ENCODE measurements at places on chromosomes 6 and 20.

DNA sequence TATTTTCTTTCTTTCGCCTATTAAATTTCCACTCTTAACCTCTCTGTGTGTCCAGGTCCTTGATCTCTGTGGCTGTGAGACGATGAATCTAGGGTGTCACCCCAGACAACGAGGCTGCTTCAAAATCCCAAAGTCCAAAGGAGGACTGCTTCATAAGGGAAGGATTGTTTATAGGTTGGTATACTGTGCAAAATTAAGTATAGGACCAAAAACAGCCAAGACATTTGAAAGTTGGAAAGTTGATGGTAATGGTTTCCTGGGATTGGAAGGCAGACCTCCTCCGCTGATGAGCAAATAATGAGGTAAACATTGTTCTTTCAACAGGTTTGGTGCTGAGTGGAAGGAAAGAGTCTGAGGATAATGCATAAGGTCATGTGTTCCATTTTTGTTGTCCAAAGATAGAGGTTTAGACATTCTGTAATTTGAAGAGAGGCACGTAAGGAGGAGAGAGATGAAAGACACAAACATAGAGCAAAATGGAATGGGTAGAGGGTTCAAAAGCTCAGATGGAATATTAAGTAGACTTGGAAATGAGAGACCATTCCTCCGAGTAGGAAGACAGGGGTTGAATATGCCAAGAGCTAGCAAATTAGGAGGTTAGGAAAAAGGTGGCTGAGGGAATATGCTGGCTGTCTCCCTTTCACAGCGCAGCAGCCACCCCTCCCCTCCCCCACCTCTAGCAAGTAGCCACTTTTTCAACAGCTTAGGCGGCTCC lies 24.8 kb downstream of the ZNF311 start:
- no peak for DNase-seq

DNA sequence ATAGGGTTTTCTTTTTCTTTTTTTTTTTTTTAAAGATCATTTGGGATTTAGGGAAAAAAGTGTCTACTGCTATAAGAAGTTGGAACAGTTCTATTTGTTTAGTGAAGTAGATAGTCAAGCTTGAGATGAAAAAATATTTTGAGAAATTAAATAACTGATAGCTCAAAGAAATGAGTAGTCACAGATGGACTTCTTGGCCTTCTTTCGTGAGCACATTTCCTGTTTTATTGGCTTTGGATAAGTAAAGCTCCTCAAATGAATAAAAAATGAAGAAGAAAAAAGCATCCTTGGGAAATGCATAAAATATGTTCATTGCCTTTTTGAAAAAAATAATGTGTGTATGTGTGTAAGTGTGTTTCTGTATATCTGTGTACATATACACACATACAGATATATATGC lies 515.9 kb downstream of the GRIK2 start:
- no peak for DNase-seq

GRCh38 chr6:143372199-143372882 lies 78.2 kb downstream of the ADAT2 start:
- DNase-seq, result no peak

GRCh38 chr6:34867484-34867883 lies 20.4 kb downstream of the TAF11 start:
- no peak for DNase-seq

GRCh38 chr6:124917769-124918168 lies 44.5 kb upstream of the RNF217 start:
- DNase-seq, result no peak

GRCh38 chr6:40620574-40621240 lies 33.5 kb upstream of the LRFN2 start:
- DNase-seq, result no peak

GRCh38 chr20:44195605-44196004 lies 8.6 kb upstream of the JPH2 start:
- no peak for DNase-seq

- no peak for DNase-seq
Measured at GRCh38 chr6:32107406-32107805, 1.7 kb downstream of the TNXB start.

DNA sequence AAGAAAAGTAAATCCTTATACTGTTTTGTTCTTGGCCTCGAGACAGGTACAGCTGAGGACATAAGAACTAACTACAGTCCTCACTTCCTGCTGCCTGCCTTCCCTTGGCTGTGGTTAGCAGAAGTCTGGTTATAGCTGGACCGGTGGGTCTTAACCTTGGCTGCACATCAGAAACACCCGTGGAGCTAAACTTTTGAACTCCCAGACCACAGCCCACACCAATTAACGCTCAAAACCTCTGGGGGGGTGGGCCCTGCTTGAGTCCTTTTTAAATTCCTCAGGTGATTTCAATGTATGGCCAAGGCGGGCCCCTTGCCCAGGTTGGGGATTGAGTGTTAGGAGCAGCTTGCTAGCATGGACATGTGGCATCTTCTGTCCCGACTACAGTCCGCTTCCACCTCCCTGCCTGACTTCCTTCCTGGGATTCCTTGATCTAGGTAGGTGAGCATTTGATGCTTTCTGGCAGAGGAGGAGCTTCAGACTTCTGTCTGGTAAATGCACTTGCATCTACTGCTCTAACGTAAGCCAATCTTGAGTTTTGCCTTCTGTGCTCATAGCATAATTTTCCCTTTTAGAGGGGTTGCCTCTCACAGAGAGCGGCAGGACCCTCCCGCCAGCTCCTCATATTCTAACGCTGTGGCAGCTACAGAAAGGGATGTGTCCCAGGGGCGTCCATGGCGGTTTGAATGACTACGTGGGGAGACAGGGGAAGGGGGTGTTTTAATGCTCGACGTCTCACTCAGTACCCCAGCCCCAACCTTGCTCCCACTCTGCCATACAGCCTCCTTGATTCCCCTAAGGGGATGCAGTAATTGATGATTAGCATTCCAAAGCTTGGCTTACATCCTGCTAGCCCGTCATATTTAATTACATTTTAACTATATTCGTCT lies 390.1 kb downstream of the ZFAND3 start:
- no peak for DNase-seq

DNA sequence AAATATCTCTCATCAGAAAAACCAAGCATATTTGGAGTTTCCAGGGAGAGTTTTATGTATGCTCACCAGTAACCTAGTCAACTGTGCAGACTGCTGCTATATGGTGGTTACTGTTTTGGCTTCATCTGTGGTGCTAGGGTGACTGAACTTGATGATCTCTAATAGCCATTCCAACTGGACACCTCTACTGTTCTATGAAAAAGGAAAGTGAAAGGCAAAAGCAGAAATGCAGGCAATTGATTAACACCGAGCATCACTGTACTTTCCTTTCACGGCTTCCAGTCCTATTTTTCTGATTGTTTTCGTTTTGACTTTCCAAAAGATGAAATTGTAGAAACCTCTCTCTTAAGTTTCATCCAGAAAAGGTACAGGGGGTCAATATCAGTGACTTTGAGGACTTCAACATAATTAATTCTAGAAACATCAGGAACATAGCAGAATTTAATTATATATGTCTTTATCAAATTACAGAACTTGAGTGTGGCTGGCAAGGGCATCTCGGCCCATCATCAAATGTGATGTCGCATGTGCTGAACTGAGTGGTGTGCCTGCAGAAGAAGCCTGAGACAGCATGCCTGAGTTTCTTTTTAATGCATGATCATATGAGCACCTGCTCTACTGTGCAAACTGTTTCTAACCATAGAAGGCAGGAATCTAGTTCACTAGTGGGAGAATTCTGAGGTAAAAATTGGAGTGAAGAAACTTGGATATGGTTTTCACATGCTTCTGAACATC lies 464.3 kb upstream of the FLRT3 start:
- no peak for DNase-seq

DNA sequence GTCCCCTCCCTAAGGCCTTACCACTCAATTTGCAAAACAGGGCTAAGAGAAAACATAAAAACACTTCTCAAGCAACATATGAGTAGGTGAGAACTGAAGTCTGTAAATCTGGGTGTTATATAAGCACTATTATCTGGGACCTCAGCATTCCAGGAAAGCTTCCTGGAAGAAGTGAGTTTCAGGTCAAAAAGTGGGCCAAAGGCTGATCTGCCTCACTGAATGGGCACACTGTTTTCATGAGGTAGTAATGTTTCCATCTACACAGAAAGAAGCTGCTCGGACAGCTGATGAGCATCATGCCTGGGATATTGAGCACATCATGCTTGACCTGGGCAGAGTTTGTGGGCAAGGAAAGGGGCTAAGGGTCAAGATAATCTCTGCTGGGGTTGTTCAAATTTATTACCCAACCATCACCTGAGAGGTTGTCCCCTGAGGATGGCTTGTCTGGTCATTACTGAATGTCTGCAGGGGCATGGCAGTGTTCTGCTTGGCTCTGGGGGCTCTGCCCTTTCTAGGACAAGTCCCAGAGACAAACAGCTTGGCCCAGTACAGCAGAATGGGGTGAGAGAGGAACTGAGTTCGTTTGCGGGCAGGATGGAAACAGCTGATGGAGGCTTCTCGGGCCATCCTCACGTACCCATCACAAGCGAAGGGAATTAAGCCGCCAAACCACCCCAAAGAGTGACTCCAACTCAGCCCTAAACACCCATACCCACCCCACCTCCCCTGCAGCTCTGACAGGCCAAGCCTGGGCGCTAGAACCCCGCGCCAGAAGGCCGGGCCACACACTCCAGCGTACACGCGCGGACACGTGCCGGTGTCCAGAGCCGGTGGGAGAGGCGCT lies 1.2 kb upstream of the SYNJ2 start:
- no peak for DNase-seq

DNA sequence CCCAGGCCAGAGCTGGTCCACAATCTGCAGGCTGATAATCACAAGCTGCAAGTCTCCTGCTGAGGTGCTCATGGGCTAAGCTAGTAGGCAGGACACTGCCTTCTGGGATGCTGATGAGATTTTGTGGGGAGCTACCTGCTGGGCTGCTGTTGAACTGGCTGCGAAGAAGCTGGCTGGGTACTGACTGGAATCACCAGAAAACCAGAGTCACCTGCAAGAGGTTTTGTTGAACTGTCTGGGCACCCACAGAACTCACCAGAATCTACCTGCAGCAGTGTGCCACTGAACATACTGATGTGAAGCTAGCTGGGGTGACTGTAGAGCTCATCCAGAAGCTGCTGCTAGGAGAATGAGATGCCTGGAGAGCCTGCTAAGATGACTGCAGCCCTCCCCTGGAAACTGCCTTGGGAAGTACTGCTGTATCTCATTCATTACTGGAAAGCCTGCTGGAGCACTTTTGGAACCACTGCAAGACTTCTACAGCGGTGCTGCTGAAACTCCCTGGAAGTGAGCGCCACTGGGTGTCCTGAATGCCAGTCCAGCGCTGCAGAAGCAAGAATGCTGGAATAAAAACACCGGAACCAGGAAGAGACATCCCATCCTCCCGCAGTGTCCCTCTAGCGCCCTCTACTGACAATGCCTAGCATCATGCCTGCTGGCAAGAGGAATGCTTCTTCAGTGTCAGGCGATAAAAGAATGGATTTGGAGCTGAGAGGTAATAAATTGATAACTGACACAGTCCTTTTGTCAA lies 64.9 kb upstream of the ARHGAP18 start:
- DNase-seq, result peak; percentile 21

- no peak for DNase-seq
Measured at GRCh38 chr6:28167068-28167467, 25.4 kb downstream of the ZKSCAN8 start.

DNA sequence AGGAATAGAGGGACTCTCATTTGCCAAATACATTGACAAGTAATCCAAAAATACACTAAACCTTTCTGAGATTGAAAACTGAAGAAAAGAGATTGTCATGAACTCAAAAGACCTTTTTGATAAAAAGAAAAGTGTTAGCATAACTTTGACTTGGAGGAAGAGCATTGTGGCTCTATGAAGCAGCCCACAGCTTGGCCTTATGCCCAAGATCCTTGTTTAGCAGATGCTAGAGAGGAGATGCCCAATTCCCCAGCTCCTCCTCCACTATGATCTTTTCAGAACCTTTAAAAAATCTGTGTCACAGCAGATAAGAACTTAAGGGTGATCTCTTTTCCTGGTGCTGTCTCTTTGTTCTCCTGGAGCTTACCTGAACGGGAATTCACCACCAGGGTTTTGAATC lies 35.8 kb upstream of the IGF2R start:
- no peak for DNase-seq

- DNase-seq, result no peak
Measured at GRCh38 chr20:21182832-21183563, 57.1 kb downstream of the KIZ start.

- DNase-seq, result no peak
Measured at GRCh38 chr6:53437557-53438202, 88.9 kb upstream of the ELOVL5 start.

- no peak for DNase-seq
Measured at GRCh38 chr20:36862857-36863668, 12.9 kb upstream of the TLDC2 start.

DNA sequence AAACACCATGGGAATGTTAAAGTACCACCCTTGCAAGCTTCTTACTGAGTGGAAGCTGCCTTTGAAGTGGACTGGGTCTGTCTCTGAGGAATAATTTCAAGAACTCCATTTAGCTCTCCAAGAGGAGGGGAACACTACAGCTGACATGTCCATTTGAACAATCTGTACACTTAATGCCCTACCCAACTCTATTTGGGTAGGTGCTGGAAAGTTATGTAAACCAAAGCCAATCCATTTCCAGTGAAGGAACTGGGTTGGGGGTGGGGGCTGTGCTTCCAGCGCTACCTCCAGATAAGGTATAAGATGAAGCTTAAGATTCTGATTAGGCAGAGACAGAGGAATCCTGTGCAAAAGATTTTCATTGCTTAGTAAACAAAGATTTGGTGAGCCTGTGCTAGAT lies 122.0 kb downstream of the TCP11 start:
- DNase-seq, result no peak

GRCh38 chr6:33677143-33677660 lies 34.3 kb downstream of the UQCC2 start:
- DNase-seq, result no peak

- DNase-seq, result no peak
Measured at GRCh38 chr6:99219788-99220187, 129.7 kb downstream of the FAXC start.

- no peak for DNase-seq
Measured at GRCh38 chr6:106574741-106575458, 54.4 kb downstream of the RTN4IP1 start.

DNA sequence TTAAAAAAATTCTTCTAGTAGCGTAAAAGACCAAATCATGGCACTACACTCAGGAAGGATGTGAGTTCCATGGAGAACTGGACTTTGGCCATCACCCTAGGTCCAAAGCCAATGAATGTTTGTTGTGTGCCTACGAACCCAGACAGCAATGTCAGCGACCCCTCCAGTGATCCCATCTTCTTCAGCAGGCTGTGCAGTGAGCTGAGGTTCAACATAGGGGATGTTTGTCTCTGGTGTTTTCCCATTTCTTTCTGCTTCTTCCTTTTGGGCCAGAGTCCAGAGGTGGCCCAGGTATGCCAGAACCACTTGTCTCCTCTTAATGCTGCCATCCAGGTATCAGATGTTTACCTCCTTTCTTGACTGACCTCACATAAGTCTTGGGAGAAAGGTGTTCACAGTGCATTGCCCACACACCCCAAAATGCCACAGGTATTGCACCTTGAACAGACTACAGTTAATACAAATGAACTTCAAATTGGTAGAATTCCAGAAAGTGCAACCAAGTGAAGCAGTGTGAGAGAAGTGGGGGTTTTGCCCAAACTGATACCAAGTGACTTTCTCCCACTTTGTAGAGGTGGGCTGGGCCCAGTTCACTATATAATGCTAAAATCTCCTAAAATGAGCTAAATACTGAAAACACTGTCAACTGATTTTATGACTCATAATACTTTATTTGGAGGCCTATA lies 14.1 kb downstream of the KIZ start:
- DNase-seq, result no peak

- DNase-seq, result no peak
Measured at GRCh38 chr20:46357030-46357514, 48.8 kb upstream of the CDH22 start.
